Activated T-cell treated with anti-CD3 and anti-CD28 coated beads for 24 hours (primary cell): ENCODE measurements at places on chromosomes 16 and 17.

GRCh38 chr16:67040166-67040565 is 11.2 kb downstream of the CBFB start:
- DNase-seq = no peak

DNA sequence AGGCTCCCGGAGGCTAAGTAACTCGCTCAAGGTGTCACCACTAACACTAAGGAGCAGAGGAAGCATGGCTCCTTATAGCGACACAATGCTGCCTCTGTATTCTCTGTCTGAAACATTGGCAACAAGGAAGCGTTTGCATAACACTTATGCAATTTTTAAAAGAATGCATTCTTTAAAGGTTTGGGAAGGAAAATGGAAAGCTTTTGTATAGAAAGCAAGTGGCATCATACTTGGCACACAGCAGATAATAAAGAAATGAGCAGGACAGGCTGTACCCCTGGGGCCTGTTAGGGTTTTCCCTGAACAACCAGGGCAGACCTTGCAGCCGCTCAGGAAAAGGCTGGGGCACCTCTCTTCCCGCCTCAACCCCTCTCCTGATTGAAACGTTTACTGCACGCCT is 36.9 kb downstream of the PPL start:
- DNase-seq = no peak

GRCh38 chr17:74539281-74539820 is 6.6 kb downstream of the CD300C start:
- no peak for DNase-seq

DNA sequence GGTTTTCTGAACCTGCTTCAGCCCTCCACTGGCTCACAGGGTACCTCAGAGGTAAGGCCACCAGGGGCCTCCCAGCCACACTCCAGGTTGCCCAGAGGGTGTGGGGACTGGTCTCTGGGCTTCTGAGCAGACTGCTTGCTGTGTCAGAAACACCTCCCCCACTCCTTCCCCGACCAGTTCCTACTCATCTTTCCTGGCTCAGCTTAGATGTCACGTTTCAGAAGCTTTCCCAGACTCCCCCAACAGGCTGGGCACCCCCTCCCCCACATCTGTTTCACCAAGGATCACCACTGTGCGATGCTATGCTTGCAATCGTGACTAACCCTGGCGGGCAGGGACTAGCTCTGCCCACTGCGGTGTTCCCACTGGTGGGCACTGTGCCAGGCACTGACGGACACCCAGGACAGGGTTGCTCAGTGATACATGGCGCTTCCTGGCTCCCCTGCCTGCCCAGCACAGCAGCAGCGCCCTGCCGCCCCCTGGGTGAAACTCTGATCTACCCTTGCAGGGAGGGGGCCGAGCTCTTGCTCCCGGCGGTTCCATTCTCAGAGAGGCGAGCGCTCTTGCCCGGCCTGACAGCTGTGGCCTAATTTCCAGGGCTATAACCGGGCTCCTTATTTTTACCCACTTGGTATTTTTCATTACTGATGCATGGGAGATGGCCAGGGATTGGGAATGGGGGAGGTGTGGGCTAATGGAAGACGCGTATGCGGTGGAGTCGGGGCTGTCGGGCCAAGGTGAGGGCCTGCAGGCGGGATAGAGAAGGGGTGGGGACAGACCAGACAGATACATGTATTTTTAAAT is 29.4 kb upstream of the MTSS2 start:
- no peak for DNase-seq

- no peak for DNase-seq
Observed at GRCh38 chr17:46962374-46962790, 16.7 kb downstream of the RPRML start.

DNA sequence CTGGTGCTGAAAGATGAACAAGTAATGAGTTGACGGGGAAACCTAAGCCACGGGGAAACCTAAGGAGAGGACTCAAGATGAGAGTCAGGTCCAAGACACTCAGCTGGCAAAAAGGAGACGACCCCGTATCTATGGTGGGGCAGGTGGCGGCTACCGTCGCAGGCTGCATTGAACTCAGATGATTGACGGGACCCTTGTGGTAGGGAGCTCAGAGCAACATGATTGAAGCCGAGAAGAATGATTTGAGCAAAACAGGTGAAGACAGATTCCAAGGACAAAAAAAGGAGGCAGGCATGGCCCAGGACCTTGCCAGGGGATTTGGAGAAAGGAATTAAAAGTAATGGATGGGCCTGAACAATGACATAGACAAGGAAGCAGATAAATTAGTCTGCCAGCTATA is 7.5 kb upstream of the MYH3 start:
- DNase-seq = no peak

GRCh38 chr16:28082624-28083023 is 19.1 kb upstream of the GSG1L start:
- DNase-seq = no peak

GRCh38 chr17:64336760-64337413 is 53.8 kb downstream of the PECAM1 start:
- DNase-seq = no peak

GRCh38 chr16:63695347-63695746 is 1426.5 kb downstream of the CDH11 start:
- DNase-seq = no peak

GRCh38 chr16:17433577-17434451 is 36.9 kb downstream of the XYLT1 start:
- no peak for DNase-seq

GRCh38 chr17:62062302-62062701 is 2.8 kb downstream of the MED13 start:
- DNase-seq = no peak
